NCI-H2029 (cell line): ENCODE measurements at places on chromosomes 3 and 15.

GRCh38 chr3:167814441-167814951 is 79.0 kb downstream of the SERPINI1 start:
- DNase-seq, result peak; percentile 20

- peak; percentile 41 for DNase-seq
These were observed 67.1 kb downstream of the OXSM start for GRCh38 chr3:25856902-25857518.

DNA sequence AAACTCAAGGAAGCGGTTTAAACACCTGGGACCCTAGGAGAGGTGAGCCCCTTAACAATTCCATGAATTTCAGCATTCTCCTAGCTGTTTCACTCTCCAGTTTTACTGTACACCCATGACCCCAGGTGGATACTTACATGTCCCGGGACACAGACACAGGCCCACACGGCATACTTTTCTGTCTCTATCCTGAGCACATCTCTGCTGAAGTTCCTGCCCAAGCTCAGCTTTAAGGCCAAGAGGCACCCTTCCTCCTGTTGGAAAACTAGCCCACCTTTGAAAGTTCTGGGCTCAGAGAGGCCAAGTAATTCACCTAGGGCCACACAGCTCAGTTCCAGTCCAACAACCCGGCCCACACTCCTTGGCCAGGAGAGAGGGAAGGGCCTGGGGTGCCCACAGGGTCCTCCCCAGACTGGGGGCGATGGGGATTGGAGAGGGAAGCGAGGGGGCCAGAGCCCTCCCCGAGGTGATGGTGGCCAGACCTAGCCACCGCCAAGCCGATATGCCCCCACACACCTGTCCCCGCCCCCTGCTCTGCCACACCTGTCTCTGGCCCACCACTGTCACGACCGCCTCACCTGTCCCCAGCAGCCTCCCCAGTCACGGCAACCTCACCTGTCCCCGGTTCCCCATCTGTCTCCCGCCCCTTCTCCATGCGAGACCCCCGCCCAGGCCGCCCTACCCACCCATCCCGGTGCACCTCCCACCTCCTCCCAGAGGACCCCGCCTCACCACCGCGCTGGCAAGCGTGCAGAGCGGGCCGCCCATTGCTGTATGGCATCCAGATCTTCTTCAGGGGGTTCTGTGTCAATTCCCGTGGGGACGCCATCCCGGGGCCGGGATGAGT is 431 bp downstream of the PFKFB4 start:
- no peak for DNase-seq

- no peak for DNase-seq
These were observed 232.8 kb upstream of the BHLHE40 start for GRCh38 chr3:4746241-4746958.
